ENCODE measurements at places on chromosomes 1 and 21.

DNA sequence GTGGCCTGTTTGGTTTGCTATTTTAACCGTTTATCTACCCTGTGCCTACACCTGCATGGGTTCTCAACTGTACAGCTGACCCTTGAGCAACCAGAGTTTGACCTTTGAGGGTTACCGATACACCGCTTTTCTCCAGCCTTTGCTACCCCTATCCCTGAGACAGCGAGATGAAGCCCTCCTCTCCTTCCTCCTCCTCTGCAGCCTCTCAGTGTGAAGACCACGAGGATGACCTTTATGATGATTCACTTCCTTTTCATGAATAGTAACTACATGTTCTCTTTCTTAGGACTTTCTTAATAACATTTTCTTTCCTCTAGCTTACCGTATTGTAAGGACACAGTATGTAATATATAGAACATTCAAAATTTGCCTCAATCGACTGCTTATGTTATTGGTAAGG is 14.5 kb upstream of the RNF187 start:
- DNase-seq = no peak

- no peak for DNase-seq
Observed at GRCh38 chr1:9073143-9073542, 3.7 kb upstream of the SLC2A5 start.

GRCh38 chr1:27117733-27118439 is 37.0 kb downstream of the SLC9A1 start:
- no peak for DNase-seq

- DNase-seq = no peak
Observed at GRCh38 chr1:211549092-211549711, 29.8 kb downstream of the SLC30A1 start.

DNA sequence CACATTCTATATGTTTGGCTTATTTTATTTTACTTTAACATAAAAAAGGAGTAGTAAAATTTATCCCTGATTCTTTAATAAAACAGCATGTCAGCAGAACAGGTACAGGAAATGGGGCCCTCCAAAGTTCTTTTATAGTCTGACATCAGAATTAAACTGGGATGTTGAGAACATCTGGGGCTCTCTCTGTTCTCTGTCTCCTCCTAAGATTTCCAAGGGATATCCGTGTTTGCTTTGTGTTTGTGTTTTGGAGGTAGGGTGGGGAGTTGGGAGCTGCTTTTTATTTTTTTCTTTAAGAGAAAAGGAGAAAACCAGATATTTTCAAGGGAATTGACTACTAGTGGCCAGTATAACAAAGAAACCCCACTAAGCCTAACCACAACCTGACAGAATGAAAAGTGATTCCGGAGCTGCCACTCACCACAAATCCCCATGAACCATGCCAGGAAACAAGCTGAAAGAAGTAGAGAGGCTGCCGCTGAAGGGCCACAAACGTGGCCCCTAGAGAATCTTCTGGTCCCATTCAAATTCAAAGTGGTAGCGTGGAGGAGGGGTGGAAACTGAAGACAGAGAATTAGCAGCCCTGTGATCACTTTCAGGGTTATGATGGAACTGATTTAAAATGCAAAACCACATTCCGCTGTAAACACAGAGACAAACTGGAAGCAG is 369.6 kb upstream of the ADGRL2 start:
- no peak for DNase-seq

DNA sequence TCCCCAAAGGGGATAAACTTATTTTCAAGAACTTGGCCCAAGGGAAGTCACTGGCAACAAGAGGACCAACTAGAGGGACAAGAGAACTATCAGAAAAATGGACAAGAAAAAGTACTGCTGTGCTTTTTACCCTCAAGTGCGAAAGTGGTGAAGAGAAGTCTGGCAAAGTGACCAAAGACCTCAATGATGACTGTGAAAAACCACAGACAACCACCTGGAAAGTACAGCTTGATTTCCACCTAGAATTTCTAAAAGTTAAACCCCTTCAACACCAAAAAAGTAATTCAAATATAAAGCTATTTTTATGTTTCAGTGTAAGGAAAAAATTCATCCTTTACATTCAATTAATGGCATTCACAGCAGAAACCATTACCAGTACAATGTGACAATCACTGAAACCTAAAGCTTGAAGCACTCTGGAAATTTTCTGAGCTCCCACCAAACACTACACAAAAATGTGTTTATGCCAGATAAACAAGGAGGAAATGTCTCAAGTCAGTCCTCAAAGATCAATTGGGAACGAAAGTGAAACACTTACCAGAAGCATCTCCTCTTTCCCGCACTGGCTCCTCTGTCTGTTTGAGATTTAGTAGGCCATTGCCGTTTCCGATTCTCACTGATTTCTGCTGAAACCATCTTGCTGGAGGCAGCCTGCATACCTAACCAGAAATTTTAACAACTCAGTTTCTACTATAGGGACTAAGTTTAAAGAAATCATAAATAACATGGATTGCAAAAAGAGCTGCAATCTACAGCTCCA is 8.3 kb downstream of the SDE2 start:
- DNase-seq = no peak

DNA sequence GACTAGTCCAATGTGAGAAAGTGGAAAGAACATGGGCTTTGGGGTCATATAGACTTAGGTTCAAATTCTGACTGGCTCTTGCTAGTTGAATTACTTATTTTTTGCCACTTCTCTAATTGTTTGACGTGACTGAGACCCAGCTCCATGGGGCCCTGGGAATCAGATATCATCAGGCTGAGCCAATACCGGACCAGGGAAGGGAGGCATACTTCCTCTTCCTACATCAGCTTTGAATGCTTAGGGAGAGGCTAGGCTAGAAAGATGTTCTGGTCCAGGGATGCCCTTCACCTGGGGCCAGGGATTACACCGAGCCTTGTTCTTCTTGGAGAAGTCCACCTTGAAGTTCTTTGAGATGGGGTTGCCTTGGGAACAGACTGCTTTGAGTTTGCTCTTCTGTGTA is 3.7 kb upstream of the NR1I3 start:
- no peak for DNase-seq

DNA sequence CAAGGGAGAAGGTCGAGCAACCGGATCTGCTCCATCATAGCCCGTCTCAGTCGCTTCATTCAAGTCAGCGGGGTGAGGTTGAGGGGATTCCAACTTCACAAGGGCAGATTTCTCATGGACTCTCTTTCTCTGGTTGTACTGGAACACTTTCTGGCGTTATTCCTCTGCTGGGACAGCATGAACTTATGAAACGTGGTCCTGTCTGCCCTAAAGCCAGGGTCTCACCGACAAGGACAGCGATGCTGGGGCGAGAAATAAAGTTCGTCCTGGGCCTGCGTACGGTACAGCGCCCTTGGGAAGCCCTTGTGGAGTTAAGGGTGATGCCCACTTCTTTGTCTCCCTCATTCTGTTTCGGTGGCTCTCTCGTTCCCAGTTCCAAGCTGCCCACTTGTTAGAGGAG is 1.3 kb upstream of the FLVCR1 start:
- DNase-seq = no peak

DNA sequence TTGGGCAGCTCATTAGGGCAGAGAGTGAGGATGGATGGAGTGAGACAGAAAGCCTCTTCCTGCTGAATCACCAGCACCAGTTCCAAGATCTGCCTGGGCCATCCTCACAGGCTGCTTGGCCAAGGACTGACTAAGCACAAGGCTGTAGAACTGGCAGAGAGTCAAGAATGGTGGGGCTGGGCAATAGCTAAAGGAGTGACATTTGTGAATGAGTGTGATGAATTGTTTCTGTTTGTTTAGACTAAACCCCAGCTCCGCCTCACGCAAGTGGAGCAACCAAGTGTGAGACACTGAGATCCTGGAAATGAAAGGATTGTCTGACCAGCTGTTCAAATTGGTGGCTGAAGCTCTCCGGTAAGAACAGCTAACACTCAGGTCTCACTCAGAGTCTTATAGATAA is 38.6 kb downstream of the BRINP2 start:
- peak; percentile 29 for DNase-seq

DNA sequence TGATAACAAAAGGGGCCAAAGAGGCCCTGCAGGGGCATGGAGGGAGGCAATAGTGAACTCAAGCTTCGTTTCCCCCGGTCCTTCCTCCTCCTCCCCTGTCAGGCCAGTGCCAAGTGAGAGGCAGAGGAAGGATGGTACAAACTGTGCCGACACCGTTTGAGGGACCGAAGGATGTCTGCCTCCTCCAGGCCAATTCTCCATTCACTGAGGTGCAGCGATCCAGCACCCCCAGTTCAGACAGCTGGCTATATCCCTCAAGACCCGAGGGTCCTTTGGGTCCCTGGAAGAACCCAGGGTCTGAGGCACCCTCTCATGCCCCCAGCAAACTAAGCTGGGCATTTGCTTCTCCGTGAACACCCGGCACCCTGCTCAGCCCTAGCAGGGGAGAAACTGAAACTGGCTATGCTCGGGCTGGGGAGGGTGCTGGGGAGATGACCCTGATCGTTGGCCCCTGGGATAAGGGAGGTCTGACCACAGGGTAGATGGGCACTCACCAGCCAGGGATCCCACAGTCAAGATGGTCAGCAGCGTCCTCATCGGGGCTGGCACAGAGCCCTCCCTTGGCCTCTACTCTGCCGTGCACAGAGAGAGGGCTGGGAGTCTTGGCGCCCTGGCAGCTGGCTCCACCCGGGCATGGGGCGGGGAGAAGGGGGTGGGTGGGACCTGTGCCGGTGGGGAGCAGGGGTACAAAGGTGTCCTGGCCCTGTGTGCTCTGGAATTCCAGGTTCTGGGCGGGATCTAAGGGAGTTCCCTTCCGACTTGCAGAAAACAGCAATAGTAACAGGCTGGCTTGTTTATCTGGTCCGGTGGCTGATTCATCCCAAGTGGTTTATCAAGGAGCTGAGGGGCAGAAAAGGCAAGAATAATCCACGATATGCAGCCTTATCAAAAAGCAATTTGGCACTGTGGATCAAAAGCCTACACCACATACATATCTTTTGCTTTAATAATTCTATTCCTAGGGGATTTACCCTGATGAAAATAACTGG is at the start of gene IL22RA1:
Gene IL22RA1 (minus strand): TSS at position 595 of the 989 bp plus-strand sequence. CDS start 58 bp downstream, at position 537.
- no peak for DNase-seq

- DNase-seq = peak; percentile 39
Observed at GRCh38 chr1:59506952-59507351, 210.1 kb downstream of the FGGY start.

DNA sequence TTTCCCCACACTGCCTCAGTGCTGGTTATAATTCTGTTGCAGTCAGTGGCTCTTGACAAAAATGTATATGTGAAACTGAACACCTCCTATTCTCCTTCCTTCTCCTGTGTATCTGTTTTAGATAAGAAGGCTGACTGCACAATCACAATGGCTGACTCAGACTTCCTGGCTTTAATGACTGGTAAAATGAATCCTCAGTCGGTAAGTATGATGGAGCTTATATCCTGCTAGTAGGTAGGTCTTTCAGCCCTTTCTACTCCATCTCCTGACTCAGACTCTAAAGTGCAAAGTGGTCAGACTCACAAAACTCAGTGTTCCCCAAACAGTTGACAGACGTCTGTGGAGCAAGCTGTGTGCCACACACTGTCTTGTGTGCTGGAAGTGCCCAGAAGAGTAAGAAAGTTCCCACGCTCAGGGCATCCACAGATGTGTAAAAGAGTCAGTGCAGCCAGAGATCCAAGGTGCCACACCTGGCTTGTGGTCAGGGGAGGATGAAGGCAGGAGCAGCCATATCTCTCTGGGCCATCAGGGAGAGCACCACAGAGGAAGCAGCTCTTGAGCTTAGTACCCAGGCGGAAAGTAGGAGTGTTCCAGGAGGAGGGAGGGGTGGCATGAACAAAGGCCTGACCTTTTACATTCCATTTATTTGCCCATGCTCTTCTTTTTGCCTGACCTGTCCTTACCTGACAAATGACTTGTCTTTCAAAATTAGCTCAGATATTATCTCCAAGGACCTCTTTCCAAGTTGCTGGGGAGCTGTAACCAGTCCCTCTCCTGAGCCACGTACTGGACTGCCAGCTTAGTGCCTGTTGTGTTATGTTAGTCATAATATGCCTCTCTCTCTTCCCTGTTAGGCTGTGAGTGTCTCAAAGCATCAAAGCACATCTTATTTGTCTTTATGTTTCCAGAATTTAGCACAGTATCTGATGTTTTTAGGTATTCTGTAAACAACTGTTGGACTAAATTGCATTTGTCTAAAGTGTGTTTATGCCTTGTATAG is 14.0 kb upstream of the PODN start:
- DNase-seq = no peak

GRCh38 chr1:46303038-46303871 is at the start of the genes LRRC41 and UQCRH:
TSS of gene LRRC41 (minus strand) at chr1:46303616. CDS start at chr1:46303322, 294 bp downstream.
TSS of gene UQCRH (plus strand) at chr1:46303698. CDS start at chr1:46303767, 69 bp downstream.
- DNase-seq = peak; percentile 96

DNA sequence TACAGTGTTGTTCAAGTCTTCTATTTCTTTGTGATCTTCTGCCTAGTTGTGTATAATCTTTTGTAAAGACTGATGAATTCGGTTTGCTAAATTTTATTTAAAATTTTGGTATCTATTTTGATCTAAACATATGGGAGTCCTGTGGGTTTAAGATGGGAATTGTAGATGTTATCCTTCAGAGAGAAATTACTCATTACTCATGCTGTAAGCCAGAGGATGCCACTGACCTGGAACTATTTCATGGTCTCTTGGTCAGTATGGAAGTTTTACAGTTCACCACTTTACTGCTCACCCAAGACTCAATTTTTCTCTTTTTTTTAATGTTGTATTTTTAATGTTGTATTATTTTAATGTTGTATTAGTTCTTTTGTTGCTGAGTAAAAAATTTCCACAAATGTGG is 138.6 kb upstream of the B3GALT2 start:
- no peak for DNase-seq

DNA sequence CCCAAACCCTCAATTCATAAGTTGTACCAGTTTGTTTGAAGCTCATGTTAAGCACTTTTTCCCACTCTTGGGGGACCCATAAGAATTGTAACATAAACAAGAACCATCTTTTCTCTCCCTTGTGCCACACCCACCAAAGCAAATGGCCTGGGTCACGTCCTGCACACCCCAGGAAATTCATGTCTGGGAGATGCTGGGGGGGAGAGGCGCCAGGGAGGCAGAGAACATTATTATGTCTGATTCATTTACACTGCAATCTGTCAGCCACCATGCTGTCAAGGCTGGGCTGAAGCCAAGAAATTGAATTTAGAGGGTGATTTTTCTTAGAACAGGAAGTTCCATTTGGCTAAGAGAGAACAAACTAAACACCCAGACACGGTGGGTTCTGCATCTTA is 37.2 kb upstream of the IPO9 start:
- no peak for DNase-seq
